ENCODE measurements at places on chromosomes 11 and 22. TPM values are rescaled to one million over a fixed set of nuclear protein-coding genes. Genes with fewer than 3 reads are reported as not detected.

CDHR5 gene
- not detected for total RNA-seq

FOLH1 gene
- total RNA-seq: not detected

BAIAP2L2 gene
- total RNA-seq: 1.0 TPM

BTG4 gene
- total RNA-seq: not detected

ADORA2A gene
- 3.6 TPM for total RNA-seq

CBL gene
- 31.1 TPM for total RNA-seq

TST gene
- total RNA-seq: 32.1 TPM

OVOL1 gene
- 14.7 TPM for total RNA-seq

MYEOV gene
- total RNA-seq: 135 TPM

ZBTB44 gene
- total RNA-seq: 32.5 TPM

AQP11 gene
- 0.20 TPM for total RNA-seq

CD82 gene
- total RNA-seq: 16.7 TPM

DDX25 gene
- total RNA-seq: 0.37 TPM

SLCO2B1 gene
- total RNA-seq: 0.81 TPM

GRCh38 chr11:33723238-33723881, 12.9 kb downstream of the CD59 start:
- peak; percentile 72 for DNase-seq

- DNase-seq: peak; percentile 42
Measured at GRCh38 chr11:116948391-116948790, 111.0 kb upstream of the APOA1 start.

- no peak for DNase-seq
Measured at GRCh38 chr11:77127235-77127911, 673 bp upstream of the MYO7A start.

- no peak for DNase-seq
Measured at GRCh38 chr11:123047266-123047946, 14.5 kb downstream of the HSPA8 start.

GRCh38 chr22:32307617-32308016, 50.0 kb upstream of the RFPL3 start:
- DNase-seq: no peak

GRCh38 chr11:65615950-65616574, 486 bp downstream of the PCNX3 start:
- no peak for DNase-seq

GRCh38 chr11:109426442-109427240, 4.7 kb downstream of the C11orf87 start:
- no peak for DNase-seq

GRCh38 chr11:119316729-119317591, at the start of gene MCAM:
Gene MCAM, minus strand, starts transcription at chr11:119317130. Its CDS starts 29 bp downstream, at chr11:119317101.
- no peak for DNase-seq

DNA sequence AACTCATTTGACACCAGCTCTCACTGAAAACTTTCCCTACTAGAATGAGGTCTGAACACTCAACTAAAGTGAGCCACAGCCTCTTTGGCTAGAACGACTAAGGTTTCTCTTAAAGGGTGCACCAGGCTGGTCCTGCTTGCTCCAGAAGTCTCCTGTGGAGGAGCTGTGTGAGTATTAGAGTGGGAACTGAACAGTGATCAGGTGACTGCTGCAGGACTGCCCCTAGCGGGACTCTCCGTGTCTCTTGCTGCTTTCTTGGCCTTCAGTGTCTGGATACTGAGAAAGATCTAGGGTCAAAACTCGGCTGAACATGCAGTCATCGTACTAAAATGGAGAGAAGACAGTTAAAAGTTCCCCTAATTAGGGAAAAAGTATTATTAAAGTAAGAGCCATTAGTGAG, 34.6 kb downstream of the FAM118A start:
- no peak for DNase-seq

DNA sequence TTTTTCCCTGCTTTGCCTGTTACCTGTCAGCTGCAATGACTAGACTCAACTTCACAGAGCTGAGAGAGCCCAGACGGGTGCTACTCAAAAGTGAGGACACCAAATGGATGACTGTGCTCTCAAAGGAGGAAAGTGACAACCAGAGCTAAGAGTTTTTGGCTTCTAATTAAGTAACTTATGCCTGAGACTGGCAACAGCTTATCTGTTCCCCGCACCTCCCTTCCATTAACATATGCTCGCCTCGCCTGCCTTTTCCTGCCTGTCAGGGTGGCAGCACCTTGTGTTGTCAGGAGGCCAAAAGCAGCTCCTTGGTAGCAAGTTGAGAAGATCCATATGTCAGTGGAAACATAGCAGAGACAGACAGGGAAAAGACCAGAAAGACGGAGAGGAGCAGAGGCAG, 573.9 kb upstream of the KIRREL3 start:
- DNase-seq: no peak

GRCh38 chr11:64074239-64074638, 38.5 kb downstream of the FLRT1 start:
- DNase-seq: no peak

DNA sequence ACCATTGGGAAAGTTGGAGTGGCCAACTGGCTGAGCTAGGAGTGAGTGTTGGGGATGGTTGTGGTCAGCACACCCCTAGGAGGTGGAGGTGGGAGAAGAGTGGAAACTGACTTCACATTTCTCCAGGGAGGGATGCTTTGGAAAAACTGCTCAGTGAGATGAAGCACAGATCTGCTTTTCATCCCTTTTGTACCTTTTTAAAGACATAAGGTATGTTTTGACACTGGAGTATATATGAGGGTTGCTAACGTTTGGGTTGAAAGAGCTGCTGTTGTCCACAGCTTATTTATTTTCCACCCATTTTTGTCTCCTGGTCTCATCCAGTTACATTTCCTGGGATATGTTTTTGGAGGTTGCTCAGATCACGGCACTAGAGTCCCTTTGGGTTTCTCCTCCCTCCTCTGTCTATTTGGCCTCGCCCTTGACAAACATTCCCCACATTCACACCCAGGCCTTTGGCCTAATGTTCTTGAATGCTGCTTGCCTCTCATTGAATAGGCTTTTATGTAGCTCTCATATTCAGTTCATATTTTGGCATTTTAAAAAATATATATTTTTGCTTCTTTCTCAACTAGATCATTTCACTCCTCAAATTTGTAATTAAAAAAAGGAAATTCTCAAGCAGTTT, 8.3 kb downstream of the SREBF2 start:
- no peak for DNase-seq

GRCh38 chr11:5955586-5955985, 12.7 kb downstream of the OR56A5 start:
- no peak for DNase-seq

DNA sequence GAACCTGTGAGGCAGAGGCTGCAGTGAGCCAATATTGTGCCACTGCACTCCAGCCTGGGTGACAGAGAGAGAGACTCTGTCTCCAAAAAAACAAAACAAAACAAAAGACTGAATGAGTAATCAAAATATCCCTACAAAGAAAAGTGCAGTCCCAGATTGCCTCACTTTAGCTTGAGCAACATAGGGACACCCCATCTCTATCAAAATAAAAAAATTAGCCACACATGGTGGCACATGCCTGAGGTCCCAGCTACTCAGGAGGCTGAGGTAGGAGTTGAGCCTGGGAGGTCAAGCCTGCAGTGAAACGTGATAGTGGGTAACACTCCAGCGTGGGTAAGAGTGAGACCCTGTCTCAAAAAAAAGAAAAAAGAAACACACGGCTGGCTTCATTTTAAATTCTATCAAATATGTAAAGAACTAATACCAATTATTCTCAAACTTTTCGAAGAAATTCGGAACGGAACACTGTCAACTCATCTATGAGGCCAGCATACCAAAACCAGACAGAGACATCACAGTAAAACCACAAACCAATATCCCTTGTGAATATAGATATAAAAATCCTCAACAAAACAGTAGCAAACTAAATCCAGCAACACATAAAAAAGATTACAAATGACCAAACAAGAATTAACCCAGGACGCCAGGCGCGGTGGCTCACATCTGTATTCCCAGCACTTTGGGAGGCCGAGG, 12.9 kb downstream of the CHEK2 start:
- DNase-seq: no peak

GRCh38 chr11:6127881-6128280, 20.4 kb downstream of the OR56B4 start:
- no peak for DNase-seq

GRCh38 chr11:44808053-44808753, 81.4 kb downstream of the TSPAN18 start:
- no peak for DNase-seq

DNA sequence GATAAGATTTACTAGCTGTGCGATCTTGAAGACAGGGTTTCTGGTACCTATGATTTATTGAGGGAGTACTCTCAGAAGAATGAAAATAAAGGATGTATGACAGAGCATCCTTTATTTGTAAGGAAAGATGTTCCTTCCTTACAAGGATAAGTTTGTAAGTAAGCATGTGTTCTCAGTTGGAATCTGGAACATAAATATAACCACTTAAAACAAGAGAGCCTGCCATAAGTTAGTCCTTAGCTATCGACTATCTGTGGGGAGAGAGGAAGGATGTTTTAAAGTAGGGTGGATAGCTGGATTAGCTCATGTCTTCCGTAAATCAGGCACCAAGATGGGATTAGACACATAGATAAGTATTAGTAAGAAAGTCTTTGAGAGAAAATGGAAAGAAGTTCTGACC, 192.6 kb upstream of the CARD18 start:
- no peak for DNase-seq

GRCh38 chr22:44460287-44460686, 37.7 kb downstream of the RTL6 start:
- DNase-seq: no peak

DNA sequence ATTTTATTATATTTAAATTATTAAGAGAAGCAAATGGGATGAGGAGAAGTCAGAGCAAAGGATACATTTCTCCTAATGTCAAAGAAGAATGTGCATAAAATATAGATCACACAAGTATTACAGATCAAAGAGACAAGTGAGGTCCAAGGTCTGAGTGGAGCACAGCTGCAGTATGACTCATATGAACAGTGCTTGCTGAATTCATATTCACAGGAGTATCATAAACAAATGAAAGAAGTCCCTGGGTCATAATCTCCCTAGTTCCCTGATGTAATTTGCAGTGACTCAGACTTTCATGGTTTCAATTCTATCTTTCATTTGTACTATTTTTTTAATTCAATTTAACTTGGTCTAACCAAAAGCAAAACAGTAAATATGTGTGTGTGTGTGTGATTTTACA, 499.0 kb upstream of the CCDC179 start:
- no peak for DNase-seq

- DNase-seq: no peak
Measured at GRCh38 chr22:40202225-40202944, 24.7 kb downstream of the TNRC6B start.

GRCh38 chr22:36734171-36735058, 30.9 kb upstream of the CACNG2 start:
- no peak for DNase-seq

DNA sequence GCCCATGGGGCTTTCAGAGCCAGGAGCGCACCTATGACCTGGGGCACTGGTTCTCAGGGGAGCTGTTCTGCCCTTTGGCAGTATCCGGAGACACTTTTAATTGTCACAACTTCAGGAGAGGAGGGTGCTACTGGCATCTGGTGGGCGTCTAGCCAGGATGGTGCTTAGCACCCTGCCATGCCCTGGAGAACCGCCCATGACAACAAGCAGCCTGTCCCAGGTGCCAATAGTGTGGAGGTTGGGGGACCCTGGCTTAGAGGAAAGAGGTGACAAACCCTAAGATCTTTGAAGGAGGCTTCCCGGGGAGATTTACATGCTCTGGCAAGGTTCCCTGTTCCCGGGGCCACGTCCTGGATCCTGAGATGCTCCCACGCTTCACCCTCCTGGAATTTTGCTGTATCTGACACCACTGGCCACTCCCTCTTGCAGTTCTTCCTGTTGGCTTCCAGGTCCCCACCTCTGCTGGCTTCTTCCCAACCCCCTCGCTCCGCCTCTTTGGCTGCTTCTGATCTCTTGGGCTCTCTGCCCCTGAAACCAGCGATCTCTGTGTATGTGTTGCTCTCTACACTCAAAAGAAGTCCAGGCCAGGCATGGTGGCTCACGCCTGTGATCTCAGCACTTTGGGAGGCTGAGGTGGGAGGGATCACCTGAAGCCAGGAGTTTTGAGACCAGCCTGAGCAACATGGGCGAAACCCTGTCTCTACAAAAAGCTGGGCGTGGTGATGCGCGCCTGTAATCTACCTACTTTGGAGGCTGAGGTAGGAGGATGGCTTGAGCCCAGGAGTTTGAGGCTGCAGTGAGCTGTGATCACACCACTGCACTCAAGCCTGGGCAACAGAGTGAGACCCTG, 31.1 kb downstream of the FADS3 start:
- DNase-seq: peak; percentile 43

DNA sequence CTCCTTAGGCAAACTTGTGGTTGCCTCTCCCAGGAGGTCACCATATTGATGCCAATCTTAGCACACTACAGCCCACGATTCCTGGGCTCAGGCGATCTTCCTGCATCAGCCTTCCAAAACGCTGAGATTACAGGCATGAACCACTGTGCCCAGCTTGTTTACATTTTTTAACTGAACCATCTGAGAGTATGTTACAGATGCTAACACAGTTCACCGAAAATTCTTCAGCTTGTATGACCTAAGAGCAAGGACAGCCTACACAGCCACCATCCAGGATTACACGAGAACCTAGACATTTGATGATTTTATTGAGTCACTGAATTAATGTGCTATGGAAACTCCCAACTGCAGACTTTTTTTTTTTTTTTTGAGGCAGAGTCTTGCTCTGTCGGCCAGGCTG, 5.8 kb upstream of the LGALS1 start:
- no peak for DNase-seq

DNA sequence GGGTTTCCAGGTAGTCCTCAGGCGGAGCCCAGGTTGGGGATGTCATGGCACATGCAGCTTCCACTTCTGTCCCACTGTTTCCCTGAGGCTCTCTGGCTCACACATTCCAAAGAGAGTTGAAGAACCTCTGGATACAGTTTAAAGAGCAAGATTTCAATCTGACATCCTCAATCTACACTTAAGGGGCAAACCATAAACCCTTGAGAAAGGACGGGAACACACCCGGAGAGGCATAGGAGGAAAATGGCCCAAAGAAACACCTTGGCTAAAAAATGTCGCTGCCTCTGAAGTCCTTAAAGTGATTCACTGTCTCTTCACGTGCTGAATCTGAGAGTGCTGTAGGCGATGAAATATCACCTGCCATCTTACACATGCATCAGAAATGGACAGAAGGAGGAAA, 70.9 kb upstream of the ARFGAP3 start:
- no peak for DNase-seq

DNA sequence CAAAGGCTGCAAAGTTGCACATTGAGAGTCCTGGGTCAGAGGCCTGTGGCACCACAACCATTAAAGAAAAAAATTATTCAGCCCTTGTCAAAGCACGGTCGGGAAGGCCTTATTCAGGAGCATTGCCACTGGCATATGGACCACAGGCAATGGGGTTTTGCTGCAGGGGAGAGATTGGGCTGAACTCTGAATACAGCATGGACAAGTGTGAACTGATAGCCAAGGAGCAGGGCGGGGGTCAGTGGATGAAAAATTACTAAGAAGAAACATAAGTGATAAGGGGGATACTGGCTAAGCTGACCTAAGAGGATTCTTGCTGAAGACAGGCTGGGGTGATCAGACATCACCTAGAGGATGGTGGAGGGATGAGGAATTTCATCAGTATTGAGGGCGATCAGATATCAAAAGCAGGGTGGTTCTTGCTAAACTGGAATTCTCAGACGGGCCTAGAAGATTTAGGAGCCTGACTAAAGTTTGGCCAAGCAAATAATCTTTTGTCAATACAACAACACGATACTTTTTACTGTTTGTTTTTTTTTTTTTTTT, 3.3 kb upstream of the DGCR8 start:
- DNase-seq: no peak

Data from HCT116 (cell line).